Fibroblast of skin of back (primary cell): ENCODE measurements at places on chromosomes 6 and 20.

DNA sequence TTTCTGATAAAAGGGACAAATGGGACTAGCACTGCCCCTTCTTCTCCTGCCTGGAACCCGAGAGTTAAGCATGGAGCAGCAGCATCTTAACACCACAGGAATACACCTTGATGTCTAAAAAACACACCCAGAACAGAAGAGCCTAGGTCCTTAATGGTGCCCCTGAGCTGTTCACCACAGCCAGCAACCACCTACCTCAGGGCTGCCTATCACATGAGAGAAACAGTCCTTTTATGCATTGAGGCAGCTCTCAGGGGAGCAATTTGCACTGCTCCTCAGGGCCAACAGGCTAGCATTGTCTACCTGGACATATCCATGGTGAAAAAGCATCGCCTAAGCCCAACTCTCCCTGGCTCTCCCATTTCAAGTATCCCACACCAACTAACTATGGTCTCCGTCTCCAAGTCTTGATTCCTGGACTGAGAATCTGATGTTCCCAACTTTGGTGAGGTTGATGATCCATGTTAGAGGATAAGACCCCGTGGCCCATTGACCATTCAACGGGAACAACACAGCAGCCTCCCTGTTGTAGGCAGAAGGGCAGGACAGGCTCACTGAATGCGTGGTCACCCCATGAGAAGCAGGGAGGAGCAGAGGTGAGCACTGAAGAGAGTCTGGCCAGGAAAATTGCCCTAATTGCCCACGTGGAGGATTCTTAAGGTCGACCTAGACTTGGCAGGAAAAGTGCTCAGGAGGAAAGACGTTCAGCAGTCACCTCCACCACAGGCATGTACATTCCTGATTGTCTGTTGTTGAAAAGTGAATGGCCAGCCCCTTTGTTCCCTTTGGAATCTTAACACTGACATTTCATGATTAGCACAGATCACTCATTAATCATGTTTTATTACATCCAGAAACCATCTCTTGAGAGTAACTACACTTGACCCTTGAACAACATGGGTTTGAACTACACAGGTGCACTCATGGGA lies 4.2 kb upstream of the APMAP start:
- DNase-seq = no peak

GRCh38 chr6:109087661-109088264 lies 6.9 kb downstream of the SESN1 start:
- DNase-seq = no peak

- DNase-seq = peak; percentile 53
Observed at GRCh38 chr20:41391587-41392001, 25.0 kb upstream of the EMILIN3 start.

GRCh38 chr6:39005774-39006173 lies 42.8 kb upstream of the GLP1R start:
- no peak for DNase-seq

DNA sequence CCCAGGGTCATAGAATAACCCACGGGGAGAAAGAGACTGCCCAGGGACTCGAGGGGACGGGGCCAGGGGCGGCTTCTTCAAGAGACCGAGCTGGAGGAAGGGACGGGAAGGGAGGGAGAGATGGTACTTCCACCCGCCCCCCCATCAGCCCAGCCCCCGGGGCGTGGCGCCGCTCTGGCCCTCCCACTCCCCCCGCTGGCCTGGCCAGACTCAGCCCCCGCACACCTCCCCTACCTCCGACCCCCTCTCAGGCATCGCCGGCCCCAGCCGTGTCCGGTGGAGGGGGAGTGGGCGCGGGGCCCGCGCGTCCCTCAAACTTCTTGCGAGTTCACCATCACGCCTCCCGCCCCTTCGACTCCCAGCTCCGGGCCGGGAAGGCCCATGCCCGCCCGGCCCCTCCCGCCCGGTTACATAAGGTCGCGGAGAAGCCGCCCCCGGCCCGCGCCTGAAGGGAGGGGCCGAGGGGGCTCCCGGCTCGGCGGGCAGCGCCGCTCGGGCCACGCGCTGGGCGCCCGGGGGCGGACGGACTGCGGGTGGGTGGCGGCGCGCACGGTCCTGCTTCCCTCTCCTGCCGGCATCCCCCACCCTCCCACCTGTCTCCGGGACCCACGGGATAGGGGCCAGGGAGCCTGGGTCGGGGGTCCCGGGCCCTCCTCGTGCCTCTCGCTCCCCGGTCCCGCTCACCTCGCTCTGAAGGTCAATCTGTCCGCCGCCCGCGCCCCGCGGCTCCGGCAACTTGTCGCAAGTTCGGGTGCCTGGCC lies 562 bp downstream of the TFEB start:
- peak; percentile 74 for DNase-seq

DNA sequence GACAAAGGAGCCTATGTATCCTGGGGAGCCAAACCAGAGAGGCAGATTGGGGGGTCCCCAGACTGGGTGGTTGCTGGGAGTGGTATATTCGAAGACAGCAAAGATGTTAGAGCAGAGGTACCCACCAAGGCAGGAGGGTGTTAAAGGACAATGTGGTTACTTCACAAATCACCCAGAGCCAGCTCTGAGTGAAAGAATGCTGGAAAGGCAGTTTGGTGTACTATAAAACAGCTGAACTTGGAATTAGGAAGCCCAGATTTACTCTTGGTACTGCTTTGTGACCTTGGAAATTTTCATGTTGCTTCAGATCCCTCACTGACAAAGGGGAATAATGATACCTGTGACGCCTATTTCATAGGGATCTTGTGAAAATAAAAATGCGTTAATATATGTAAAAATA lies 121.6 kb downstream of the CD164 start:
- no peak for DNase-seq

- DNase-seq = no peak
Observed at GRCh38 chr20:49666911-49667310, 46.8 kb downstream of the B4GALT5 start.
